ENCODE measurements at places on chromosomes 16 and 17.

- no peak for DNase-seq
Measured at GRCh38 chr17:56436142-56436541, 157.4 kb upstream of the NOG start.

GRCh38 chr17:61928101-61928436 is 287 bp upstream of the INTS2 start:
- no peak for DNase-seq

GRCh38 chr16:65375651-65376050 is 253.8 kb upstream of the CDH11 start:
- DNase-seq, result peak; percentile 37

DNA sequence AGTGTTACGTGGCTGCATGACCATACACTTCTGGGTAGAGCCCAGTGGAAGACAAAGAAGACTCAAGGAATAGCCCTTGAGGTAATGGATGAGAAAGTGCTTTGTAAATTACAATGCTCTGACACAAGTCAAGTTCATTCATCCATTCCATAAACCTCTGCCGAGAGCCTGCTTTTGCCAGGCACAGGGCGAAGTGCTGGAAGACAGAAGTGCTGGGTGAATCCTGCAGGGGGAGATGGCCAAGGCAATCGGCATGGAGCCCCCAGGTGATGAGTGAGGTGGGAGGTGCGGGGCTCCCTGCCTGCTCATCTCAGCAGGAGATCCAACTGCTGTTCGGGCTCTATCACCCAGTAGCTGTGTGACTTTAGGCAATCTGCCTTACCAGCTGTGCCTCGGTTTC is 2.8 kb upstream of the SOCS3 start:
- no peak for DNase-seq

DNA sequence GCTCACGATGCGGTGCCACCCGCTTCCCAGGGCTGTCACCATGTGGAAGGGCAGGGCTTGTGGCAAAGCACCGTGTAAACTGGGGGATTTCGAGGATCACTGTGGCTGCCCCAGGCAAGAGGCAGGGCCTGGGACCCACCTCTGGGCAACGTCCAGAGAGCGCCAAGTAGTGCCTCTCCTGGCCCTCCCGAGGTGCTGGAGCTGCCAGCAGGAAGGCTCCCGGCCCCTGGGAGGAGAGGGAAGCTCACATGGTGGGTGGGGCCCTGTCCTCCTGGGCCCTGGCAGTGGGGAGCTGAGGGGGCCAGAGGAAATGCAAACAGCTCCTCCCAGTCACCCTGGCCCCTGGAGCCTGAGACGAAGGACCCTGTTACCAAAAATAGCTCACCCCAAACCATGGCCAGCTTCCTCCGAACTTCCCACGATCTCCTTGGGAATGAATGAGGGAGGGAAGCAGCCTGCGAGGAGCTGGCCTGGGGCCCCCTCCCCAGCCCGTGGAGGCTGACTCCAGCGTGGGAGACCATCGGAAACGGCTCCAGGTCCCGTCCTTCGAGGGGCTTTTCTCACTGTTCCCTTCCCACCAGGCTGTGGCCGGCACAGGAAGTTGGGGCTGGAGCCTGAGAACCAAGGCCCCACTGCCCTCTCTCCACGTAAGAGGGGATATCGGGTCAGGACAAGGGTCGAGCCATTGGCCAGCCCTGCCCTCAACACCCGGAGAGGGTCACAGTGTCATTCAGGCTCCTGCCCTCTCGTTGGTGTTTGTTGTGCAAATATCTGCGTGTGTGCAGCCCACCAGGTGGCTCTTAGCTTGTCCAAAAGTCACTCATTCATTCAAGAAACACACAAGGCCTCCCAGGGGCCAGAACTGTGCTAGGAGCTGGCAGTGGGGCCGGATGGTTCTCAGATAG is 17.7 kb downstream of the VASN start:
- DNase-seq, result no peak

DNA sequence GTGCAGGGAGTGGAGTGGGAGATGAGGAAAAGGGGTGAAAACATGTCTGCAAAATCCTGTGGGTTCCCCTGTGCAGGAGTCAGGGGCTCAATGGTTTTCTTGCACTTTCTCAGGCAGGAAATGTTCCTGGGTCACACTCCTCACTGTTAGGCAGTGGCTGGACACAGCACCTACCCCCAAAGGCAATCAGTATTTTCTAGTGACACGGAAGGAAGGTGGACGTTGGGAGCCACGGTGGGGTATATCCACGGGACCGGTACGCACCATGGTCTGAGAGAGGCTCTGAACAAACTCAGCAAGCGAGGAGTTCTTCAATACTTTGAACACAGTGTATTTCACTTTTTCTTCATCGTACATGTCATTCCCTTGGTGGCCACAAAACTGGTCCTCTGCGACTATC is 20.9 kb downstream of the LITAFD start:
- DNase-seq, result no peak

GRCh38 chr16:57301126-57301817 is 16.8 kb upstream of the PLLP start:
- no peak for DNase-seq

Measured in fibroblast of lung (primary cell).